Body of pancreas (tissue), 4 donors: ENCODE measurements at places on chromosomes 12 and 14. TPM values are rescaled to one million over a fixed set of nuclear protein-coding genes. Genes with fewer than 3 reads are reported as not detected.

The LRFN5 gene
- total RNA-seq = 4.9 TPM

The KRT1 gene
- not detected for total RNA-seq

The DACT1 gene
- total RNA-seq = 3.9 TPM

The RPL10L gene
- not detected for total RNA-seq

The PTCSC3 gene
- not detected for total RNA-seq

The KITLG gene
- total RNA-seq = 4.9 TPM

The MYO1H gene
- total RNA-seq = not detected

The TPH2 gene
- total RNA-seq = not detected

The C14orf39 gene
- not detected for total RNA-seq

The CCDC38 gene
- total RNA-seq = not detected

The ABCD2 gene
- under 0.01 TPM for total RNA-seq

The TOMM20L gene
- total RNA-seq = 19.7 TPM

The TAS2R20 gene
- total RNA-seq = 7.5 TPM

The CHGA gene
- total RNA-seq = 69.5 TPM

The TAS2R50 gene
- 3.3 TPM for total RNA-seq

The TAS2R14 gene
- 4.9 TPM for total RNA-seq

The AP4S1 gene
- 13.7 TPM for total RNA-seq

The ASCL1 gene
- total RNA-seq = not detected

The PRB2 gene
- not detected for total RNA-seq

The KLRK1 gene
- not detected for total RNA-seq

The CCER1 gene
- not detected for total RNA-seq

The SLC41A2 gene
- total RNA-seq = 29.0 TPM
